ENCODE measurements at places on chromosomes 4 and X. TPM values are rescaled to one million over a fixed set of nuclear protein-coding genes. Genes with fewer than 3 reads are reported as not detected.

The FGF16 gene
- polyA plus RNA-seq, result not detected

The CENPVL2 gene
- polyA plus RNA-seq, result 0.19 TPM

DNA sequence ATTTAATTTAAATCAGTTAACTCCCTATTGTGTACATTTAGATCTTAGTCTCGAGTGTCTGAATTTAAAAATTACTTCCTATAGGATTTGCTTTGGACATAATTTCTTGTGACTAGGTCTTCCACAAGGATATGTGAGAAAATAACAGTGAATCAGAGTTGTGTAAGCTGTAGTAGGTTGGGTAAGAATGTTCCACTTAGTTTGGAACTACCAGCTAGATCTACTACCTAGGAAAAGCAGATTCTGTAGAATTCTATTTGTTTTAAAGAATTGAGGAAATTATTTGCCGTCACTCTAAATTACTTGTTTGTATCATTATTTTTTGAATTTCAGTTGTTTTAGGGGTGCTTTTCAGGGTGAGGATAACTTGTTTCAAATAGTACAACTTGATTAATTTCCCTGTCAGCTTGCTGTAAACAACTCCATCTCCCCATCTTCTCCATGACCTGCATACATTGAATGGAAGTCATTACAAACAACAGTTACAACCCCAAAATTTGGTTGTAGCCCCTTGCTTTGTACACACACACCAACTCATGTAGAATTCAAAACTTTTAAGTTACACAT is 1.3 kb downstream of the MTHFD2L start:
- peaks cover 16% of the 10 kb centered on the region for H3K4me1 ChIP-seq
- H3K36me3 ChIP-seq, result peaks cover 6% of the 10 kb centered on the region
- DNase-seq, result no peak
- peak overlapping the region; percentile 84 for H3K27ac ChIP-seq
- peak overlapping the region; percentile 54 for H3K4me3 ChIP-seq
- H3K27me3 ChIP-seq, result no peaks in the 10 kb centered on the region

DNA sequence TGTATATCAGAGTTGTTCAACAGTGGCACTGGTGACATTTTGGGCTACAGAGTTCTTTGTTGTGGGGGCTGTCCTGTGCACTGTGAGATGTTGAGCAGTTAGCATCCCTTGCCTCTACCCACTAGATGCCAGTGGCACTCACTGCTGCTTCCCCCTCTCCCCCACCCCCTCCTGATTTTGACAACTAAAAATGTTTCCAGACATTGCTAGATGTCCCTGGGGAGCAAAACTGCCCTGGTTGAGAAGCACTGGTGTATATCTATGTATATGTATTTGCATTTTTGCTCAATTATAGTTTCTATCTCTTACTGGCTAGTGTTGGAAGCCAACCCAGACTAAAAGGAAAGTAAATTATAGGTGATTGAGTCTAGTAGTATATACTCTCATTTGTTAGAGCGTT is 2.4 kb downstream of the TMEM131L start:
- no peaks in the 10 kb centered on the region for H3K36me3 ChIP-seq
- no peaks in the 10 kb centered on the region for H3K27me3 ChIP-seq
- no peak overlapping the region for H3K4me3 ChIP-seq
- no peak for DNase-seq

GRCh38 chrX:78708816-78709215 is 38.7 kb upstream of the LPAR4 start:
- no peaks in the 10 kb centered on the region for H3K36me3 ChIP-seq
- H3K4me3 ChIP-seq, result no peak overlapping the region
- no peak for DNase-seq
- no peaks in the 10 kb centered on the region for H3K27me3 ChIP-seq
- no peak overlapping the region for H3K27ac ChIP-seq

The TLR10 gene
- polyA plus RNA-seq, result 2.2 TPM

DNA sequence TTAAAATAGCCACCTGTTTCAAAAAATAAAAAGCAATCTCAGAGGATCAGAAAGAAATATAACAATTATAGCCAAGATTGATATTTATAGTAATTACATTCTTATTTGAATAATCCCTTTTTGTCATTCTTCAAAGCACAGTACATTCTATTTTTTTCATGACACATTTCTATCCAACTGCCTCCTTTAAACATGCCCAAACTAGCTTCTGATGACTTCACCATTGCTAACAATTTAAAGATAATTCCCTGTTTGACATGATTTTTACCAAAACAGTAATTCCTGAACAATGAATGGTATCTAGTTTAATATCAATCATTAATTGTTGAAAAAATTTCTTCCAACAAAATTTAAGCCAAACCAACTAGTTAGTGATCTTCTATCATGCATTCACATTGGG is 172.4 kb downstream of the SNCA start:
- no peaks in the 10 kb centered on the region for H3K27me3 ChIP-seq
- no peak for DNase-seq
- H3K27ac ChIP-seq, result no peak overlapping the region

The DNAAF6 gene
- polyA plus RNA-seq, result not detected

- H3K36me3 ChIP-seq, result no peaks in the 10 kb centered on the region
- H3K27ac ChIP-seq, result no peak overlapping the region
- no peak overlapping the region for H3K4me3 ChIP-seq
- DNase-seq, result no peak
- no peaks in the 10 kb centered on the region for H3K4me1 ChIP-seq
Measured at GRCh38 chr4:1477045-1477840, 71.0 kb upstream of the NKX1-1 start.

DNA sequence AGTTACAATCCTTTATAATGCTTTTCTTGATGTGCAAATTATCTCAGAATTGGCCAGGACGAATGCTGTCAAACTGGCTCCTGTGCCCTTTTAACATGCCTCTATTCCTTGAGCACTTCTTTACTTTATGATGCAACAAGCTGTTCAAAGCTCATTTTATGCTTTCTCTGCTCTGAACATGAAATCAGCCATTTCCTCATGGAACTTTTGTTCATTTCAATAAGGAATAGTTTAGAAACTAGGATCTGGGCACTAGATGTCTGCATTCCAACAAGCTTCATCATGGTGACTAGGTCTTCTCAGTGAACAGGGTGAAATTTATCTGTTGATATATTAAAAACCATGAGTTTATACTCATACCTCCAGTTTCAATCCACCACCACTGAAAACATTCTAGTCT is 87.3 kb upstream of the TEX13A start:
- H3K27ac ChIP-seq, result no peak overlapping the region
- H3K36me3 ChIP-seq, result no peaks in the 10 kb centered on the region
- no peak overlapping the region for H3K4me3 ChIP-seq

The GPR143 gene
- 5.2 TPM for polyA plus RNA-seq

DNA sequence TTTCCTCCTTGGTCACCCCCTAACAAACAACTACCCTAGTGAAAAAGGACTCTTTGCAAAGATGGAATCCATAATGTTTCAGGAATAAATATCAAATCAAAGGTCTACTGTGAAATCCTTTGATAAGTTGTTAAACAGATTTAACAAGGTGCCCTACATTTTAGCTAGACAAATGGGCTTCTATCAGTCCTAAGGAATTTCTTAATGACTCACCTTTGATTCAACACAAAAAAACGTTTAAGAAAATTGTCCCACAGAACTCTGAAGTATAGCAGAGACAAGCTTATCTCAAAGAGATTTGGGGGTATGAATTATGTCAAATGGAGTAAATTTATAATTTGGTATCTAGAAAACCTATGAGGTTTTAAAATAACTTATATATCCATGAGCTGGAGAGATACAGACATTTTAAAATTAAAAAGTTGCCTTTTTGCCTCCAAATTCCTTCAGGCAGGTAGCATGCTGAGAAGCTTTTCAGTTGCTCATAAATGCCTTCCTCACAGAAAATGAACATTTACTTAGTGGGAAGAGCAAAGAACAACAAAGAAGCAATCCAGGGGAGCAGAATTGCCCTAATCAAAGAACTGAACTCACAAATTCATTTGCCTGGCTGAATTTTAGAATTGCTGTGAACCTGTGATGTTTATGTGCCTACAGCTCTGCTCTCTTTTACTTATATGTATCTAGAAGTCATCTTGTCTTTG is 649.3 kb downstream of the STPG2 start:
- no peaks in the 10 kb centered on the region for H3K4me1 ChIP-seq
- H3K4me3 ChIP-seq, result no peak overlapping the region
- no peak overlapping the region for H3K27ac ChIP-seq
- no peaks in the 10 kb centered on the region for H3K36me3 ChIP-seq
- H3K27me3 ChIP-seq, result no peaks in the 10 kb centered on the region
- DNase-seq, result no peak

- H3K36me3 ChIP-seq, result peaks cover 9% of the 10 kb centered on the region
- peaks cover 14% of the 10 kb centered on the region for H3K4me1 ChIP-seq
- H3K27me3 ChIP-seq, result no peaks in the 10 kb centered on the region
- H3K27ac ChIP-seq, result peak overlapping the region; percentile 75
Measured at GRCh38 chr4:77777135-77777807, 41.9 kb downstream of the CNOT6L start.

DNA sequence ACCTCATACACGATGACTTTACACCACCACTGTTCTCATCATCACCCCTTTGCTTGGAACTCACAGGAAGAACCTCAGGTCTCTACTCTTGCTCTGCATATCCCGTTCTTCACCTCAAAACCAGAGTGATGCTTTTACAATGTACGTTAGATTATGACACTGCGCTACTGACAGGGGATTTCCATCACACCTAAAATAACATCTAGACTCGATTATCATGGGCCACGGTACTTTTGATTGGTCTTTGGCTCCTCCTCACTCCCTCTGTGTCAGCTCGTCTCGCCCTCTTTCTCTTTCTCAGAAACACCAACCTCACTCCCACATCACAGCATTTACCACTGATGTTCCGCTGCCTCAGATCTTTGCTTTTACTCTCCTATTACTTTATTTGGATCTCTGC is 172.4 kb downstream of the TLL1 start:
- no peak overlapping the region for H3K4me3 ChIP-seq
- no peaks in the 10 kb centered on the region for H3K4me1 ChIP-seq
- H3K36me3 ChIP-seq, result no peaks in the 10 kb centered on the region
- H3K27me3 ChIP-seq, result no peaks in the 10 kb centered on the region

GRCh38 chrX:120380699-120381098 is 18.8 kb downstream of the ATP1B4 start:
- no peaks in the 10 kb centered on the region for H3K36me3 ChIP-seq
- H3K27me3 ChIP-seq, result no peaks in the 10 kb centered on the region
- no peak overlapping the region for H3K4me3 ChIP-seq
- DNase-seq, result peak; percentile 5
- no peak overlapping the region for H3K27ac ChIP-seq

The ZDHHC15 gene
- 1.5 TPM for polyA plus RNA-seq

GRCh38 chr4:72063726-72064125 is 31.9 kb downstream of the NPFFR2 start:
- no peaks in the 10 kb centered on the region for H3K36me3 ChIP-seq
- H3K27ac ChIP-seq, result no peak overlapping the region
- DNase-seq, result no peak
- H3K4me3 ChIP-seq, result no peak overlapping the region
- no peaks in the 10 kb centered on the region for H3K4me1 ChIP-seq

DNA sequence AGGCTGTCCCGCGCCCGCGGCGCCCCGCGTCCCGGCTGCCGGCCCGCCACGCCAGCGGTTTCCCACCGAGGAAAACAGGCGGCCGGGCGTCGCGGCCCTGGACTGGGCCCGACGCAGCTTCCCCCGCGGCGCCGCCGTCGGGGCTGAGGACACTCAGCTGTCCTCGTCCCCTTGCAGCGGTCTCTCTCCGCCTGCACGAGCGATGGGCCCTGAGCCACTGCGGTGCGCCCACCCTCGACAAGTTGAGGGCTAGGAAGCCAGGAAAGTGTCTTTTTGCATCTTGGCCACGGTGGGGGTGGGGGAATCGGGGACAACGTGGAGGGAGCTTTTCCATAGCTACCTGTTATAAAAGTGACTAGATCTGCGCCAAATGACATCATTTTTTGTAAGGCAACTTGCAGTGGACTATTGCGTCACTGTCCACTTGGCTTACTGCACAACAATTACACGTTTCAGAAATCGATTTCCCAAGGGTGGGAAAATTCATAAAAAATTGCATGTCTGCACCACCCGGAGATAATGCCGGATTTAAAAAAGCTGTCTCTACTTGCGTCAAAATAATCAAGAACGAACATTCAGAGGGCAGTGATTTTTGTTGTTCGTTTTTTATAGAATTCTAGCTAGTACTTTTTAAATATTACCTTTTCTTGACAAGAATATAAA is 1.1 kb downstream of the KLHL15 start:
- H3K36me3 ChIP-seq, result no peaks in the 10 kb centered on the region
- H3K27me3 ChIP-seq, result no peaks in the 10 kb centered on the region
- peak overlapping the region; percentile 75 for H3K4me3 ChIP-seq
- H3K4me1 ChIP-seq, result no peaks in the 10 kb centered on the region

The LIMCH1 gene
- 18.6 TPM for polyA plus RNA-seq

GRCh38 chr4:8131210-8131609 is 27.4 kb downstream of the ABLIM2 start:
- peaks cover 5% of the 10 kb centered on the region for H3K27me3 ChIP-seq
- H3K36me3 ChIP-seq, result no peaks in the 10 kb centered on the region
- no peak overlapping the region for H3K27ac ChIP-seq
- H3K4me3 ChIP-seq, result no peak overlapping the region
- no peaks in the 10 kb centered on the region for H3K4me1 ChIP-seq

- peaks cover 3% of the 10 kb centered on the region for H3K27me3 ChIP-seq
- no peaks in the 10 kb centered on the region for H3K36me3 ChIP-seq
- H3K4me1 ChIP-seq, result peaks cover 4% of the 10 kb centered on the region
- H3K27ac ChIP-seq, result peak overlapping the region; percentile 37
- DNase-seq, result peak; percentile 85
- peak overlapping the region; percentile 36 for H3K4me3 ChIP-seq
Measured at GRCh38 chr4:183722731-183723560, 63.9 kb downstream of the TRAPPC11 start.

DNA sequence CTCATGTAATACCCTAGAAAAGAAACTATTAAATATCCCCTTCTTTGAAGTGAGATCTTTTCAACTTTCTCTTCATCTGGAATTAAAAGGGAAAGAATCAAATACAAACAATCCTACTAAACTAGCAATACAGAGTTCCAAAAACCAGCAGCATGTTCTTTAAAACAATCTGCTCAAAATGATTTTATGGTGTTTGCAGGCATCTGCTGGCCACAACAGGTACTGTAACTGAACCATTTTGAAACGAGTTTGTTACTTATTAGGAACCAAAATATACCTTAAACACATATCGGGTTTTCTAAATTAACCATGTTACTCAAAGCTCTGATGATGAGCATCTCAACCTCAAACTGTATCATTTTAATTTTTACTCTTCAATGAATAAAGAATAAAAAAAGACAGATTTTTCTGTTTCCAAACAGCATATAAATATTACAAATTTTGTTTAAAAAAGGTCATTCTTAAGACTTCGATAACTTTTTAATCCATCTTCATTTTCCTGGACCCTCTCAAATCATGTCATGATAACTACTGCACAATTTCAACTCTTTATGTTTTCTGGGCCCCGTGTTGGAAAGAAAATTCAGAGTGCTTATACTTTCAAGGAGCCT is 56.5 kb downstream of the ARAP2 start:
- DNase-seq, result no peak
- no peaks in the 10 kb centered on the region for H3K27me3 ChIP-seq
- H3K27ac ChIP-seq, result no peak overlapping the region
- no peaks in the 10 kb centered on the region for H3K4me1 ChIP-seq
- no peak overlapping the region for H3K4me3 ChIP-seq

The SOWAHB gene
- polyA plus RNA-seq, result 3.9 TPM

GRCh38 chrX:103254171-103254824 is 657 bp downstream of the TCEAL8 start:
- peaks cover 35% of the 10 kb centered on the region for H3K4me1 ChIP-seq
- peaks cover 11% of the 10 kb centered on the region for H3K36me3 ChIP-seq
- no peaks in the 10 kb centered on the region for H3K27me3 ChIP-seq
- peak; percentile 72 for DNase-seq

The CRMP1 gene
- polyA plus RNA-seq, result 31.5 TPM

The SLC49A3 gene
- polyA plus RNA-seq, result 4.6 TPM

- no peak overlapping the region for H3K4me3 ChIP-seq
- no peak overlapping the region for H3K27ac ChIP-seq
- no peak for DNase-seq
- H3K4me1 ChIP-seq, result no peaks in the 10 kb centered on the region
- no peaks in the 10 kb centered on the region for H3K27me3 ChIP-seq
Measured at GRCh38 chr4:134935320-134935719, 733.7 kb upstream of the PABPC4L start.

All from large intestine (tissue), 12 donors.